Activated gamma-delta T cell treated with anti-CD3 and anti-CD28 coated beads, Interleukin-2, amount 50 U/mL, for 16 hours (primary cell): ENCODE measurements at places on chromosomes 2 and 18.
A peak's percentile ranks its signal among the peaks of the same experiment; 100 is the strongest.

GRCh38 chr2:199690225-199690624 is 160.8 kb downstream of the FTCDNL1 start:
- DNase-seq: no peak

- no peak for DNase-seq
Observed at GRCh38 chr2:158391876-158392275, 64.7 kb downstream of the CCDC148 start.

DNA sequence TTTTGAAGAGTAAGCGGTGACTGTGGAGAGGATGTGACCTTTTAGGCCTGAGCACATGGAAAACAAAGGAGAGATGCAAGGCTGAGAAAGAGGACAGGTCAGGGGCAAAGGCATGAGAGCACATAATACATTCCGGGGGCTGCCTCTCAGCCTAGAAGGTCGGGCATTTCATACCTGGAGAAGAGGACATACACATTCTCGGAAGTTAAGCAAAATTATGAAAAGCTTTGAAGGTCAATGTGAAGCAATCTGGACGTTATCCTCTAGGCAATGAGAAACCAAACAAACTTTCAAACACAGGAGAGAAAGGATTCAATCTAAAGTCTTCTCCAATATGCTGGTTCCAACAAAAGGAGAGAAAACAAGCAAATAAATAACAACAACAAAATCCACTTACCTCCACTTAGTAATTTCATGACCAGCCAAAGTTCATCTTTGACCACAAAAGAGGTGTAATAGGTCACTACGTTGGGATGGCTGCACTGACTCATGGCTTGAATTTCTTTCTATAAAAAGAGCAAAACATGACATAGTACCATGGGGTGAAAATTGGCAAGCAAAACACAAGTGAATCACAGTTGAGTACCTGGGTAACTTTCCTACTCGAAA is 80.4 kb downstream of the STK39 start:
- no peak for DNase-seq

GRCh38 chr2:241082341-241083090 is 19.6 kb downstream of the MTERF4 start:
- DNase-seq: no peak

GRCh38 chr2:224109751-224110150 is 70.7 kb upstream of the SERPINE2 start:
- no peak for DNase-seq

DNA sequence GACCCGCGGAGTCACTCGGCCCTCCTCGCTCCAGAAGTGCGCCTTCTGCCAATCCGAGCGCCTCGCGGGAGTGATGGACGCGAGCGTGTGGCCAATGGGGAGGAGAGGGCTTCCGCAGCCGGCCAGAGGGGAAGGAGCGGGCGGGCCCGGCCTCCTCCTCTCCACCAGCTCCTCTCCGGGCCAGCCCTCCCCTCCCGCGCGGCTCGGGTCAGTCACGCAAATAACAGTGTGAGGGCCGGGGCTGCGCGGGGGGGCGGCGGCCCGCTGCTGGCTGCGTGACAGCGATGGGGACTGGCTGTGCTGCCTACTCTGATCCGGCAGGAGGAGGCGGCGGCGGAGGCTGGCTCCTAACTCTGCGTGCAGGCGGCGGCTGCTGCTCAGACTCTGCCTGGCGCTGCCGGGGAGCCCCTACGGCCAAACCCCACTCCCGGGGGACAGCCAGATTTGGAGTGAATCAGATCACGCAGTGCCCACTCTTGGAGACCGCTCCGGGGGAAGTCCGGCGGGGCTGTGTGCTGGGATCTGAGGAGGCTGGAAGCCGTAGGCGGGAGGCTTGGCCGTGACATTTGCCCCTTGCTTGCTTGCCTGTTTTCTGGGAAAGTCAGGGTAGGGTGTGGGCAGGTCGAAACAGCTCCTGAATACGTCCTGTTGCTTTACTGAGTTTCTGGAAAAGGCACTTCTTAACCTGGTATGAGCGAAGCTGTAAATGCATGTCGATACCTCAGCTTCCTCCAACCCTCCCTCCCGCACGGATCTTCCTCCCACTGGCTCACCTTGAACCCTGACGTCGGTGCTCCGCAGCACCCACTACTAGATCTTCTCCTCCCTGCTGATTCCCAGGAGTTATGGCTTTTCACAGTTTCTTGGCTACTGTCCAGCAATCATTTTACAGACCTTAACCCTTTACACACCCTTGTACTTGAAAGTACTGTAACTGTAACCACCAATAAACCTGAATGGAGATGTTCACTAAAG is 97.9 kb upstream of the SERTAD2 start:
- no peak for DNase-seq

- no peak for DNase-seq
Observed at GRCh38 chr2:63192889-63193774, 142.5 kb downstream of the OTX1 start.

DNA sequence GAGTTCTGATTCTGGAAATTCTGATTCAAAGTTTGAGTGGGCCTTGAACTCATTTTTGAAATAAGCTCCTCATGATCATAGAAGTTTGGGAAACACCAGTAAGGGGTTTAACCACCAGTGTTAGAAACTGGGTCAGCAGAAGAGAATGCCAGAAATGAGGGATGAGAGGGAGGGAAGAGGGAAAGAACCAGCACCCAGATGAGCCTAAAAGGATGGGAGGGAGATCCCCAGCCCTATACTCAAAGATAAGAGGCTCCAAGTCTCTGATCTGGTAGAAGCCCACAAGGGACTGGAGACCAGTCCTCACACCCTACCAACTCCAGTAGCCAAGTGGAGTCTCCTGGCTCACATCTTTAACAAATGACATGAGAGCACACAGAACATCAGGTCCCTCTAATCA is 305.0 kb upstream of the NRP2 start:
- DNase-seq: no peak

GRCh38 chr2:7604456-7604855 is 687.2 kb downstream of the RNF144A start:
- no peak for DNase-seq

GRCh38 chr2:32418778-32419177 is 62.0 kb downstream of the BIRC6 start:
- no peak for DNase-seq

DNA sequence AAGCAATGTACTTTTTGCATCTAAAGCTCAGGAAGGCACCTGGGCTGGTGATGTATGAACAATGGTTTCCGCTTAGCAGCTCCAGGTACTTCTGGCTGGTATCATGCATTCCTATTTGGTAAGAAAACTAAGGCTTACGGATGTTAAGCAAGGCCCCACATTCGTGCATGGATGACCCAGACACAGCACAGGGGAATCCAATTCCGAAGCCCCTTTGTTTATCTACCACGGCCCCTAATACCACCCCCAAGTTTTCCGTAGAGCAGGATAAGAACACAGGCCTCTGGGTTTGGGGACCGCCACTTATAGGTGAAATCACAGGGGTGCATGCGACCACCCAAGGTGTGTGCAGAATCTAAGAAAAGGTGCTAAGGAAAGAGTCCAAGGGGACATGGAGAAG is 192.1 kb upstream of the ID2 start:
- DNase-seq: no peak

GRCh38 chr18:44729631-44730101 is 49.0 kb downstream of the SETBP1 start:
- DNase-seq: peak; percentile 31

DNA sequence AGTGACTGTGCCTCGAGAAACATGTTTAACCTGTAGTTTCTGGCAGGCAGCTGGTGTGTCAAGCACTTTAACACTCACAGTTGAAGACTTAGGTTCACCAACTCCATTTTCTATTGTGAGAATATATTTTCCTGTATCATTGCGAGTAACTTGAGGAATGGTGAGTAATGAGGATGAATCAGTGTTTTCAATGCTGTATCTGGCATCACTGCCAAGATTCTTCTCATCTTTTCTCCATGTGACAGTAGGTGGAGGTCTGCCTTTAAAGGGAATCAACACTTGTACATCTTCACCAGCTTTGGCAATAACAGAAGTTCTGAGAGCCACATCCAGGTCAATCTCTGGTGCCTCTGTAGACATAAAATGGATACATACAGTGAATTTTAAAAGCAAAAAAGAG is 72.8 kb downstream of the PLEKHA3 start:
- DNase-seq: no peak

DNA sequence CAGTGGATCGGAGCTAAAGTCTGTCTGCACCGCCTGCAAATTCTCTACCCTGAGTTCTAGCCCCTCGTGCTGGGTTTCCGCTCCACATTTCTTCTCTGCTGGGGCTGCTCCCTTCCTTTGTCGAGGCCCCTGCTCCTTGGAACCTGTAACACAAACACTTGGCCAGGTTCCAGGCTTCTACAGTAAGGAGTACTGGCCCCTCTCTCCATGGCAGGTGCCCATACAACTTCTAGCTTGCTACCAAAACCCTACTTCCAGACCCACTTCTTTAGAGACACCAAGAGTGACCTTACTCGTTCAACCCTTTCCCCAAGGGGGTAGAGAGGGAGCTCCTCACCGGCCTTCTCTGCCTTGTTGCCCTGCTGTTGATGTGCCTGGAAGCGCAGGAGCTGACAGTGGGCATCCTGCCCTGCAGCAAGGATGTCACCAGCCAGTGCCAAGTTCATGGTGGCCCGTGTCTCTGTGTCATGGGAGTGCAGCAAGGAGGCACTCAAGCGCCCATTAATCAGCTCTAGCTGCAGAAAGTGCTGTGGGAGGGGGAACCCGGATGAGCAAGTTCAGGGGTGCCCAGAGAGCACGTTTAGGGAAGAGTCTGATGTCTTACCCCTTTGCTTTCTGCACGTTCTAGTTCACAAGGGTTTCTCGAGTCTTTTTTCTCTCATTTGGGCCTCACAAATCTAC is 1.1 kb downstream of the PREB start:
- no peak for DNase-seq

- DNase-seq: no peak
Observed at GRCh38 chr2:15298770-15299169, 262.4 kb downstream of the NBAS start.

GRCh38 chr18:9854801-9855676 is 30.7 kb upstream of the TXNDC2 start:
- no peak for DNase-seq

DNA sequence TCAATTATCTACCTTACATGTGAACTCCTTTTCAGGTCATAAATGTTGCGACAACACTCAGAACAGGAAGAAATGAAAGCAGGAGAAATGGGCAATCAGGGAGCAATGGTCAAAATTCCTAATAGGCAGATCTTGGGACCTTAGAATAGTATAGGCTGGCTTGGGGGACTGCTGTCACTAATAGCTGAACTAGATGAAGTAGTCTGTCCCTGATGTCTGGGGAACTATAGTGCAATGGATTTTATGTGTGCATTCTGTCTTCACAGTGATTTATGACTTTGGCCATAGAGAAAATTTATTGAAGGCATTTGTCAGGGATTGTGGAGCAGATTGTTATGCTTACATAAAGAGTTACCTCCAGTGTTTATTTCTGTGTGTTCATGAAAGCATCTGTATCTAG is 6.1 kb upstream of the DPP10 start:
- no peak for DNase-seq

DNA sequence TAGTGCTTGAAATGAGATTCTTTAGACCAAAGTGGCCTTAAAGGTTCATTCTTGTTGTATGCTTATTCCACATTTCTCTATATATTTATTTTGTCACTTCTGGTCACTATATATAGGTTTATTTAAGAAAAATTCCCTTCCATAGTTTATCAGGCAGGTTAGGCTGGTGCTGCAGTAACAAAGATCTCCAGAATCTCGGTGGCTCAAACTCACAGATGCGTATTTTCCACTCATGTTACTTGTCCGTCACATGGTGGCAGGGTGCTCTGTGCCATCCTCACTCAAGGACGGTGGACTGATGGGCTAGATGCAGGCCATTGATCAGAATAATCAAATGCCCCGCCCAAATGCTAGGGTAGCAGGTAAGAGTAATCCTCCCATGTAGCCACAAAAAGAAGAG is 19.8 kb downstream of the SPTBN1 start:
- DNase-seq: no peak

GRCh38 chr2:192127434-192127833 is 67.3 kb downstream of the TMEFF2 start:
- no peak for DNase-seq

GRCh38 chr2:141411419-141411818 is 719.4 kb downstream of the LRP1B start:
- no peak for DNase-seq

DNA sequence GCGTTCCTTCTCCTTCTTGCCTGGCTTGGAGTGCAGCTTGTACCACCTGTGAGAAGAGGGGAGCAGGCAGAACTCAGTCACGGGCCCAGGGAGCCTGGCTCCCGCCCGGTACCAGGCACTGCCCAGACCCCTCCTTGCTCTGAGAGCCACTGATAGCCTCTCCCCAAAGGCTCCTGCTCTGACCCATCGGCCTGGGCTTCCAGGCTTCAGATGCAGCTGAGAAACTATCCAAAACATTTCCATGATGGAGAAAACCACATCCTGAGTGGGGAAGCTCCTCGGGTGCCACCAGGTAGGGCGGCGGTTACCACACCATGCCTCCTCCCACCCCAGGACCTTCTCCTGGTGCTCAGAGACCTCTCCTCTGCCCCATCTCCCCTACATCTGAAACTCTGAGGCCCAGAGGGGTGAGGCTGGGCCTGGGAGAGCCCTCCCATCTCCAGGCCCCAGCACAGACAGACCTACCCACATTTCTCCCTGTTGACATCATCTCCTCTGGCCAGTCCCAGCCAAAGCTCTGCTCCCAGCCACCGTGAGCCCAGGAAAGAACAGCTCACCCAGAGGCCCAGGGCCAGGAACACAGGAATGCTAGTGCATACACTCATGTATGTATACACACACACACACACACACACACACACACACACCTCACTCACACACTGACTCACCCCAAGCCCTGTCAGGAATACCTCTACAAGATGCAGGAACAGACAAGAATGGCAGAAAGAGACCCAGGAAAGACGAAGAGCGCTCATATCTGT is 17.9 kb upstream of the SFXN5 start:
- DNase-seq: no peak

GRCh38 chr2:45237128-45237527 is 227.9 kb upstream of the SIX2 start:
- no peak for DNase-seq
